CD4-positive, alpha-beta memory T cell (primary cell): ENCODE measurements at places on chromosomes 4 and X.

DNA sequence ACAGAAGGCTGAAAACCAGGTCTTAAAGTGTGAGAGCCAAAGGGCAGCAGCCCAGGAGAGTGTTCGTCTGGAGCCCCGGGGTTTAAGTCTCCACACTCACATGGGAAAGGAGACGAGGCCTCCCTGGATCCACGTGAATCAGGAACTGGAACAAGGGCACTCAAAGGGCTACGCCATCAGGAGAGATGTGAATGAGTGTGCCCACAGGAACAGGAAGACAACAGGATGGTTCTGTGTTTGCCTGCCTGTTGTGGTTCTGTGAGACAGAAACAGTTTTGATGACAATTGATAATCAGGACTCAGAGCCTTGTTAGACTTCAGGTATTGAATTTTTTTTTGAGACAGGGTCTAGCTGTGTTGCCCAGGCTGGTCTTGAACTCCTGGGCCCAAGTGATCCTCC, 4.9 kb upstream of the CTBP1 start:
- H3K27me3 ChIP-seq: no peaks in the 10 kb centered on the region
- peak overlapping the region; percentile 7 for H3K27ac ChIP-seq
- H3K36me3 ChIP-seq: no peaks in the 10 kb centered on the region
- peak; percentile 35 for DNase-seq

DNA sequence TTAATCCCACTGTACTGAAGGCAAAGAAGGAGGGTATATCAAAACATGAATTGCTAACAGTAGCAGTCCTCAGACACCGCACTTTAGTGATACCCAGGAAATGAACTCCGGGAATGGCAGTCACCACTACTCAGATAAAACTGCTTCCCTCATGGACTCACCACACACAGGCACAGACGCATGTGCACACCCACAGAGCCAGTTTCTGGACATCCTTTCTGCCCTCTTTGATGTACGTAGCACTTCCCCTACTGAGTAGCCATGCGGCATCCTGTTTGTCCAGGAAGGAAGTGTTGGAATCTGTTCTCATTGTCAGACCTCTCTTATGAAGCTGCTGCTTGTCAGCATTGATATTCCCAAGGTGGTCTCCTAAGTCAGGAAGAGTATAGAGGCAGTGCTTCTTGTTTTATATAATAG, 95.7 kb downstream of the DCLK2 start:
- H3K27me3 ChIP-seq: no peaks in the 10 kb centered on the region
- H3K4me1 ChIP-seq: no peaks in the 10 kb centered on the region
- H3K4me3 ChIP-seq: no peak overlapping the region
- DNase-seq: no peak

GRCh38 chrX:27451324-27451723, 11.8 kb downstream of the PPP4R3C start:
- H3K27me3 ChIP-seq: no peaks in the 10 kb centered on the region
- no peak overlapping the region for H3K4me3 ChIP-seq
- H3K4me1 ChIP-seq: no peaks in the 10 kb centered on the region
- H3K27ac ChIP-seq: no peak overlapping the region
- DNase-seq: no peak

GRCh38 chr4:86108137-86108536, 251.7 kb downstream of the MAPK10 start:
- H3K4me3 ChIP-seq: no peak overlapping the region
- DNase-seq: no peak
- H3K27ac ChIP-seq: no peak overlapping the region
- H3K27me3 ChIP-seq: no peaks in the 10 kb centered on the region
- H3K36me3 ChIP-seq: no peaks in the 10 kb centered on the region

DNA sequence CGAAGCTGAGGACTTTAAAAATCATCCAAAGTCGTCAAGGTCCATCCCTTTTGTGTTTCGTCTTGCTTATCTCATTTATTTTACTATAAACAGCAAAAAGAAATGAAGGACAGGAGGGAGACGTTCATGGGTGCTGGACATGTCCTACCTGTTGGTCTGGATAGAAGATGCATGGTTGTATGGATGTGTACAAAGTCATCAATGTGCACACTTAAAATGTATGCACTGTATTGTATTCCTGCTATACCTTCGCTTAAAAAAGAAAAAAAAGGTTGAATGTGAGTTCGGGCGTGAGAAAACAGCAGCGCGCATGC, 313 bp upstream of the BLOC1S4 start:
- DNase-seq: no peak
- peak overlapping the region; percentile 92 for H3K27ac ChIP-seq
- no peak overlapping the region for H3K4me3 ChIP-seq
- H3K36me3 ChIP-seq: no peaks in the 10 kb centered on the region
